ENCODE measurements at places on chromosomes 7 and 10. TPM values are rescaled to one million over a fixed set of nuclear protein-coding genes. Genes with fewer than 3 reads are reported as not detected.

The FGF8 gene
- total RNA-seq, result not detected

DNA sequence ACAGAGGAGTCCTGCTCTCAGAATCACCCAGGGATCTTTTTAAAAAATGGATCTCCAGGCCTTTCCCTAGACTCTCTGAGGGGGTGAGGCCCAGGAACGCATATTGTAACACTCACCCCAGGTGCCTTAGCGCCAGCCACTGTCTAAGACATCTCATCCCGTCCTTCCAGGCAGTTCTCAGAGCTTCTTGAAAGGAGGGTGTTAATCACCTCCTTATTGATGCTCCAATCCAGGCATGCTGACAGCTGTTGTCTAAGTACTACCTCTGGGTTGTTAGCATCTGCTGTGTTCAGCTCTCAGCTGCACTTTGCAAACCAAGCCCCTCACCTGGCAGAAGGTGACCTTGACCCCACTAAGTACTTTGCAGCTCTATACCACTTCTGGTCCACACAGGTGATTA is 36.0 kb downstream of the KIAA1549 start:
- no peak for DNase-seq

DNA sequence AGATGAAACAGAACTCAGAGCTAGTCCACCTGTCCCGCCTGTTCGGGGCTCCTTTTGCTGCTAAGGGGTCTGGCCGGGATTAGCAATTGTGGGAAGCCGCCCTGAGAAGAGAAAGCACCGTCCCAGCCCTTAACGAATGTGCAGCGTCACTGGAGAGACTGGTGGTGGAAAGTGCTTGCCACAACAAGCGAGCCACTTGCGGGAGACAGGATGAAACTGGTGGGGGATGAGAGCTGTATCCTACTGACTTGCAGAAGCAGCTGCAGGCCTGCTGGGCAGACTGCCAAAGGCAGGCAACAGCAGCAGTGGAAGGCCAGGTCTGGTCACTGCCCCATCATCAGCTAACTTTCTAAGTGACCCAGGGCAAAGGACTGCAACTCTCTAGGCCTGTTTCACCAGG is 95.4 kb downstream of the FAM53B start:
- no peak for DNase-seq

GRCh38 chr10:75956624-75957023 is 525.2 kb downstream of the LRMDA start:
- no peak for DNase-seq

- no peak for DNase-seq
These were observed 568.5 kb downstream of the CCSER2 start for GRCh38 chr10:84896909-84897308.

- DNase-seq, result no peak
These were observed 185.8 kb downstream of the USP6NL start for GRCh38 chr10:11425676-11426075.

- no peak for DNase-seq
These were observed 540.7 kb downstream of the DNAJB6 start for GRCh38 chr7:157877298-157878090.

The AKR1C4 gene
- total RNA-seq, result not detected
